ENCODE measurements at places on chromosomes 12 and 14. TPM values are rescaled to one million over a fixed set of nuclear protein-coding genes. Genes with fewer than 3 reads are reported as not detected.

GRCh38 chr12:15231493-15231892, 10.3 kb upstream of the RERG start:
- no peak for DNase-seq

GRCh38 chr12:1595690-1596347, 1.4 kb upstream of the FBXL14 start:
- no peak for DNase-seq

DNA sequence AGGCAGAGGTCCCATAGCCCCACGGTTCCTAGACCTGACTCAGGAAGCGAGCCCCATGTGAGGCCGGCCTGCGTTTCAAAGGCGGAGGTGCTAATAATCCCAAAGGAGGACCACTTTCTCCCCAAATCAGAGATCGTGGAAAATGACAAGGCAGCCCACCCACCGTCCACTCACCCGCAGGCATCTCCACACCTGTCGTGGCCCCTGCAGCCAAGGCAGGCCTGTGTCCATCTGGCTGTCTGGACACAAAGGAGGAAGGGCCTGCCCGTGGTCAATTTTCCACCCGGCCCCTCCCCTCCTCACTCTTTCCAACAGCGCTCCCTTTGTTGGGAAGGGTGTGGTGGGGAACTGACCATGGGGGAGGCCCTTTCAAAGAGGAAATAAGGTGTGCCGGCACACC, 125.3 kb upstream of the TMEM132D start:
- no peak for DNase-seq

DNA sequence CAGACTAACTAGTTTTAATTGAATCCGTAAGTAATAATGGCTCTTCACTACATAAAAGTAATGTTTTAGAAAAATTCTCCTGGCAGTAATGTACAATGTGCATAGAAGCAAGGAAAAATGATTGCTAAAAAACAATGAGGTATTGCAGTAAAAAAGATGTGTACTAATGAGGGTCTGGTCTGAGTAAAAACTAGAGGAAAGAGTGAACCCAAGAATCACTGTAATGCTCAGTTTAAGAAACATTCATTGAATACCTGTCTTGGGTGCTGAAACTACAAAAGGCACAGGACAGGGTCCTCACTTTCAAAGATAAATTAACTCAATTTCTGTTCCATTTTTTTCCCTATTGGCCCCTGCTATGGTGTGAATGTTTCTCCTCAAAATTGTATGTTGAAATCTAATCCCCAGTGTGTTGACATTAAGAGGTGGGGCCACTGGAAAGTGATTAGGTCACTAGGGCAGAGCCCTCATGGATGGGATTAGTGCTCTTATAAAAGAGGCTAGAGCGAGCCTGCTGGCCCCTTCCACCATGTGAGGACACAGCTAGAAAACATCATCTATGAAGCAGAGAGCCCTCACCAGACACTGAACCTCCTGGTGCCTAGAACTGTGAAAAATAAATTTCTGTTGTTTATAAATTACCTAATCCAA, 51.6 kb downstream of the RPS6KA5 start:
- DNase-seq, result no peak

DNA sequence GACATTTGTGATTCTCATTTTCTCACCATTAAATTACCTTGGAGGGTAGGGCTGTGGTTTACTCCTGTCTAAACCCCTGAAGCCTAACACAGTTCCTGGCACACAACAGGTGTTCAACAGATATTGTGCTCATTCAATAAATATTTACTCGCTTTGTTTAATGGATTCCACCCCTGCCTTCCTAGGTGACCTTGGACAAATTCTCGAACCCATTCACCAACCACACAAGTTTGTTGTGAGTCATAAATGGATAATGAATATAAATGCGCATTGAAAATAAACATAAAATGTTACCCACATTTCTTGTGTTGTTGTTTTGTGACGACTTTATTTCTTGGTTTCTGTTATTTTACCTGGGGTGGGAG, 362 bp upstream of the TSFM start:
- no peak for DNase-seq

DNA sequence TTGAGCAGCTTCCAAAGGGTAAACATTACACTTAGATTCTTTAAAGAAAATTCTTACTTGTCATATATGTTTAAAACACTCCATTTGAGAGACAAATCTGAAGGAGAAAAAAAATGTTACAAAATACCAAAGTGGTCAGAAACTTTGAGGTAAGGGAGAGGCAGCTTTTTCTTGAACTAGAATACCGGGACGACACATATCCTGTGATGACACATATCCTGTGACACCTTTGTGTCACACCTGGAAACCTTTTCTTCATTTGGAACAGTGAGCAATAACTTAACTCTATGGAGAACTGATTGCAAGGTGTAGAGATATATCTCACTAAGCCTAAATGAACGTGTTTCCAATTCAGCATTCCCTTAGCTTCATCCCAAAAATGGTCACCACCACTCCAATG, 4.6 kb upstream of the GRIN2B start:
- DNase-seq, result no peak

GRCh38 chr12:10584415-10584814, 29.0 kb downstream of the MAGOHB start:
- DNase-seq, result no peak

Gene TOMM20L
- 0.52 TPM for total RNA-seq
